ENCODE measurements at places on chromosomes 1 and 21. TPM values are rescaled to one million over a fixed set of nuclear protein-coding genes. Genes with fewer than 3 reads are reported as not detected.

GRCh38 chr1:40753142-40753882 lies 30.3 kb upstream of the KCNQ4 start:
- no peak for DNase-seq

DNA sequence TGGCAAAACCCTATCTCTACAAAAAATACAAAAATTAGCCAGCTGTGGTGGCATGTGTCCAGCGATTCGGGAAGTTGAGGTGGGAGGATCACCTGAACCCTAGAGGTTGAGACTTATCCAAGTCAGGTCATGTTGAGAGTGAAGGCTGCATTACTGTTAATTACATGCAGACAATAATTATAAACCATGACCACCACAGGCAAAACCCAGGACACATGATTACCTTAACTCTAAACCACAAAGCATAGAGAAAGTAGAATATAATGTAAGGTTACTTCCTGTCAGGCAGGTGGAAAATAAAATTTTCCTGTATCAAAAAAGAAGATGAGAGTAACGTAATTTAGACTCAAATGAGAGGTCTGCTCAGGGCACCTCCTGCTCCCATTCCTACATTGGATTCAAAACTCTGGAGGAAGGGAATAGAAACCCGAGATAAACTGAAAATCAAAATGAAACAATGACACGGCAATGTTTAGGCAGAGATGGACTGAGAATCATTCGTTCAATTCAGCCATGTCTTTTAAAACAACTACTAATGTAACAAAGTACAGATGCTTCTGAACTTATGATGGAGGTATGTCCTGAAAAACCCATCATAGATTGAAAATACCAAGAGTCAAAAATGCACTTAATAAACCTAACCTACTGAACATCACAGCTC lies 33.6 kb downstream of the RGS8 start:
- no peak for DNase-seq

GRCh38 chr1:198003468-198003867 lies 86.3 kb downstream of the LHX9 start:
- DNase-seq: no peak

- peak; percentile 18 for DNase-seq
Observed at GRCh38 chr1:34612091-34612827, 142.6 kb upstream of the GJB5 start.

GRCh38 chr1:186104459-186104858 lies 270.6 kb downstream of the TPR start:
- no peak for DNase-seq

GRCh38 chr1:48889615-48890014 lies 112.9 kb upstream of the BEND5 start:
- no peak for DNase-seq

GRCh38 chr1:230572121-230573105 lies 69.9 kb upstream of the COG2 start:
- peak; percentile 59 for DNase-seq

DNA sequence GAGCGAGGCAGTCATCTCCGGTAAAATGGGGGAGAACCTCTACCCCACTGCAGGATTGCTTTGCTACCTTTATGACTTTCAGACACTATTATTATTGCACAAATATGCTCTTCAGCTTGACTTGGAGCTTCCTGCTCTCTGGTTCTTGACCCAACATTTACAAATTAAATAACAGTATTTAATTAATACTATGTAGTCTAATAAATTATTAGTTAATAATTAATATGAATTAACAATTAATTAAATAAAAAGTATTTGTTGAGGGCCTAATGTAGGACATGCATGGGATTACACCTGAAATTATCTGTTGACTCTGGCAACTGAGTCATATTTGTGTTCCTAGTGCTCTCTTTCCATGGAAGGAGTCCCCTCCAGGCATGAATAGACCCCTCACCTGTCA lies 359.9 kb downstream of the SIPA1L2 start:
- DNase-seq: no peak

DNA sequence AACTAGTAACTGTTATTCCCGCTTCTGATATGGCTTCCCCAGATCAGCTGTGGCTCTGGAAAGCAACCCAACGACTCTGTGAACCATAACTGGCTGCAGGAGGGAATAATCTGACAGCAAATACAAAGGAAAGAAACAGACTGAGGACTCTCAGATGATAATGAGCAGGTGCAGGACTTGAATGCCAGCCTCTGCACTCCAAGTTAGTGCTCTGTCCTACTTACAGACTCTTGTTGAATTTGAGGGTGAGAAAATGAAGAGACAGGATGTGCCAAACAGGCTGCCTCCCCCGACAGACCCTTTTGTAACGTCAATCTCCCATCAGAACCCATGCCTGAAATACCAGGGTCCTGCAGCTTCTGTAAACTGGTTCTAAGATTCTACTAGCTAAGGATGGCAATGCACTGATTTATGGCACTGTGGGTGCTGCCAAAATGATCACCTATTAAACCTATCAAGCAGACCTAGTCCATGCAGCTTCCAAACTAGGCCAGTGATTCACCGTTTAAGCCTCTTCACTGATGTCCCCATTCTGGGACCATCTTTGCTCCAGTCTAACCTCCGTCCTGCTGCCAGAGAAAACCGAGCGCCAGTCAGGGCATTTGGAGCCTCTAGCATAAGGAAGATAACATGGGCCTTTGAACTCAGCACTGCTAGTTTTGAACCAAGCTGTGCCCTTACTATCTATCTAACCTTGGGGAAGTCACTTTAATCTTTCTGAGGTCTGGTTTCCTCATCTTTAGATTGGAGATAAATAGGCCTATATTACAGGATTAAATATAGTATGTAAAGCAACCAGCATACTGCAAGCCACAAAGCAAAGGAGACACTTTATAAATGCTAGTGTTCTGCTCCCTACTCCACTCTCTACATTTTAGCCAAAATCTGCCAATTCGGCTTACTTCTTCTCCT lies 4.8 kb downstream of the MKNK1 start:
- DNase-seq: no peak

- no peak for DNase-seq
Observed at GRCh38 chr1:199273837-199274379, 635.1 kb downstream of the PTPRC start.

GRCh38 chr1:234111458-234112142 lies 207.1 kb downstream of the SLC35F3 start:
- DNase-seq: peak; percentile 54

DNA sequence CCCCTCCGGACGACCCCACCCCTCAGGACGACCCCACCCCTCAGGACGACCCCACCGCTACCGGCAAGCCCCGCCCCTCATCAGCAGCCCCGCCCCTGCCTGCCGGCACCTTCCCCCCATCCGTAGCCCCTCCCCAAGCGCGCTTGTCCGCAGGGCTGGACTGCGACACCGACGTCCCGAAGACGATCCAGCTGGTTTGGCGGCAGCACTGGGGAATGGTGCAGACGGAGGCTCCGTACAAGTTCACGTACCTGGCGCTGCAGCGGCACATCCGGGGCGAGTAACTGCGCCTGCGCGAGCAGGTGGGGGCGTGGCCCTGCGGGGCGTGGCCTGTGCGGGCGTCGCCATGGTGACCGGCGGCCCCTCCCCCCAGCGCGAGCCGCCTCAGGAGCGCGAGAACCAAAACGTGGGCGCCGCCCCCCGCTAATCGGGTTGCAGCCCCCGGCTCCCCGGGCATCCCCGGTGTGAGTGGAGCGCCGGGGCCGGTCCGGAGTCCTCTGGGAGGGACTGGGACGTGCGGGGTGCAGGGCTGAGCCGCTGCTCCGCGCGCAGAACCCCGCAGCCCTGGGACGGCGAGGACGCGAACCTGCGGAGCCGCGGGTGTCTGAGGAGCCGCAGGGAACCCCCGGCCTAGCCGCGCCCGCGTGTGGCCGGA lies 4.9 kb downstream of the RNF223 start:
- no peak for DNase-seq

Gene CYP4Z1
- 0.52 TPM for polyA plus RNA-seq

Gene ATAD3B
- polyA plus RNA-seq: 19.5 TPM

Gene CAPN9
- 1.4 TPM for polyA plus RNA-seq

Gene PTPN7
- polyA plus RNA-seq: 1.3 TPM

Gene TMEM200B
- 13.4 TPM for polyA plus RNA-seq

Gene PLXNA2
- 15.3 TPM for polyA plus RNA-seq

All from left kidney (tissue), 8 donors.